Memory B cell (primary cell): ENCODE measurements at places on chromosomes 13 and 19.
A peak's percentile ranks its signal among the peaks of the same experiment; 100 is the strongest.

DNA sequence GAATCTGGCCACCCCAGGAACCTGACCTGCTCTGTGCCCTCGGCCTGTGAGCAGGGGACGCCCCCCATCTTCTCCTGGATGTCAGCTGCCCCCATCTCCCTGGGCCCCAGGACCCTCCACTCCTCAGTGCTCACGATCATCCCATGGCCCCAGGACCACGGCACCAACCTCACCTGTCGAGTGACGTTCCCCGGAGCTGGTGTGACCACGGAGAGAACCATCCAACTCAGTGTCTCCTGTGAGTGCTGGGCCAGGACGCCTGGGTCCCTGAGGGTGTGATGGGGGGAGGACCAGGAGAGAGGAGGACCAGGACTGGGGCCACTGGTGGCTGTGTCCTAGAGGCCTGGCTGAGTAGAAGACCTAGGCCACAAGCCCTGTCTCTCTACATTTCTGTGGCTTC is 13.0 kb upstream of the CD33 start:
- DNase-seq: no peak

DNA sequence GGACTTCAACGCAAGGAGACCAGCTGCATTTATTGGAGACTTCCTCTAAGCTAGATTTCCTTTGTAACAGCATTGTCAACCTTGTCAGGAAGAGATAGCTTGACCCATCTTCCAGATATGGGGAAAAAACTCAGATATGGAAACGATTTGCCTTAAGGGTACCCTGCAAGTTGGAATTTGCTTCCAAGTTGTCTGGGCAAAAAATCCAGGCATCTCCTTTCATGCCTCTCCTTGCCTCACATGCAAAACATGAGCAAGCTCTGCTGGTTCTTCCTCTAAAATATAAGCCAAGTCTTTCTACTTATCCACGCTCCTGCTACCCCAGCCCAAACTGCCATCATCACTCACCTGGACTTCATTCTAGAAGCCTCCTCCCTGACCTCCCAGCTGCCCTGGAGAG is 6.4 kb upstream of the DNMT1 start:
- no peak for DNase-seq

DNA sequence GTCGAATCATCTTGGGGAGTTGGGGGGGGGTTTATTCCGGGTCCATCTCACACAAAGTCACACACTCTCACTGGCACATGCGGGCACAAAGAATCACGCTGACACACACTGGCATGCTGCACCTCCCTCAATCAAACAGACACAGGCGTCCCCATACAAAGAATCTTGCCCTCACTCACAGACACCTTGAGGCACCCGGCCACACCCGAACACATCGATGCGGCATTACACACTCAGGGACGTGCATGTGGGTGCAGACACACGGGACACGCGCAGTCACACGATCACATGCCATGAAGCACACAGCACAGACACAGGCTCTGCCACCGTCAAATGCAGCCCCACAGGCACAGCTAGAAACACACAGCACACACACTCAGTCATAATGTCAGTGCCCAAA is 7.8 kb downstream of the NFIX start:
- no peak for DNase-seq

- no peak for DNase-seq
Measured at GRCh38 chr13:45748941-45749759, 47.0 kb downstream of the CBY2 start.

- no peak for DNase-seq
Measured at GRCh38 chr13:23348262-23349127, 85.0 kb downstream of the SACS start.

GRCh38 chr19:33902802-33903488 is 106.3 kb downstream of the KCTD15 start:
- DNase-seq: no peak

GRCh38 chr13:44281252-44282000 is 92.2 kb upstream of the SERP2 start:
- DNase-seq: no peak

DNA sequence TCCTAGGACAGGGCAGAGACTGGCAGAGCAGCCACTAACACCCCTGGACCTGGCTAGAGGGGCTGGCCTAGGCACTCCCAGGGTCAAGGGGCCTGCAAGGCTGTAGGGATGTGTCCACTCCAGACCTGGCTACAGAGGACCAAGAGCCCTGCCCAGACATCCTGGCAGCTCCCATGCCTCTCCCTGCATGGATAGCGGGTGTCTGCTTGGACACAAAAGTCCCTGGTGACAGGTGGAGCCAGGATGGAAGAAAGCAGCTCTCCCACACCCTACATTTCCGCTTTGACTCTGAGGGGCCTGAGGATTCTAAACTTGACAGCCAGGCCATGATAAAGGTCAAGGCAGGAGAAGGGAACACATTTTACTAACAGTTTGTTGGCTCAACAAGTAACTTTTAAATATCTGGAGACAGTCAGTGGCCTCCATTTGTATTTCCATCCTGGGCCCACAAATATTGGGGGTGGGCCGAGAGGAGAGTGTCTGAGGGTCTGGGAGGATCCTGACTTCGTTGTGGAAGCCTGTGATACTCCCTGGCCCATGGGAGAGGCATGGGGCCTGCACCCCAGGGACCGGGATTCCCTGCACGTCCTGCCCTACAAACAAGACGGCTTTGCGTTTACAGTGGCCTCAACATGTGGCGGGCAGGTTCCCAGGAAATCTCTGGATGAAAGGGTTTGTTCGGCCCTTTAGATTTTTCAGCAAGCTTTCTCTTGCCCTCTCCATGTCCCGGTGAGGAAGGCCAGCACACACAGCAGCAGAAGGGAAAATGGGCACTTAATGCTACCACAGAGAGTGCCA is 19.8 kb upstream of the SLC7A9 start:
- DNase-seq: no peak

DNA sequence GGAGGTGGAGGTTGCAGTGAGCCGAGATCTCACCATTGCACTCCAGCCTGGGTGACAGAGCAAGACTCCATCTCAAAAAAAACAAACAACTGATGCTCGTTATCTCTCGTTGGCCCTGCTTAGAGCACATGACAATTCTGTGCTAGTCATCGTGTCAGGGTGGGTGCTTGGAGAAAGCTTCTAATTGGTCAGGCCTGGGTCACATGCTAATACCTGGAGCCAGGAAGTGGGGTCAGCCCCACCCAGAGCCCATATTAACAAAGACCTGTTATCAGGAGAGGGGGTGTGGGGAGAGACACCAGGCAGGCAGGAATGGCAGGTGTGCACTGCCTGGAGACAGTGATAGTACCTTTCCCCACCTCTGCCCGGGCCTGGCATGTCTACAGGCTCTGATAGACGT is 84.9 kb downstream of the DPF1 start:
- DNase-seq: no peak

- peak; percentile 18 for DNase-seq
Measured at GRCh38 chr13:28636677-28637317, 22.1 kb upstream of the POMP start.
